ENCODE measurements at places on chromosomes 3 and 15.

GRCh38 chr3:157335233-157336076 lies 101.2 kb upstream of the PTX3 start:
- DNase-seq, result no peak

DNA sequence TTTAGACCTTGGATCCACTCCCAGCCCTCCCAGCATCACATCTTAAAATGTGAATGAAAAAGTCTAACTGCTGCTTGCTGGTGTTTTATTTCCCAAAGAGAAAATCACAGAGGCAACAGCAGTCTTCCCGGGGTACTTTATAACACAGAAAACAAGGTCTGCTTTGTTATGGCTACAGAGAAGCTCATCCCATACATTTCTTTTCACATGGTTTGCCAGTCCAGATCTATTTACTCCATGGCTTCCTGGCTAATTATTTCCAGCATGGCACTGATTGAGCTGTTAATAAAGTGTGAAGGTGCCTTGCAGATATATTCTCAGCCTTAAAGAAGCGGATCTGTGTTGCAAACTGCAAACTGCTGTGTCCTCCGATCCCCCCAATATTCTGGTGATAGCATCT lies 466.1 kb upstream of the CFAP20DC start:
- DNase-seq, result no peak

DNA sequence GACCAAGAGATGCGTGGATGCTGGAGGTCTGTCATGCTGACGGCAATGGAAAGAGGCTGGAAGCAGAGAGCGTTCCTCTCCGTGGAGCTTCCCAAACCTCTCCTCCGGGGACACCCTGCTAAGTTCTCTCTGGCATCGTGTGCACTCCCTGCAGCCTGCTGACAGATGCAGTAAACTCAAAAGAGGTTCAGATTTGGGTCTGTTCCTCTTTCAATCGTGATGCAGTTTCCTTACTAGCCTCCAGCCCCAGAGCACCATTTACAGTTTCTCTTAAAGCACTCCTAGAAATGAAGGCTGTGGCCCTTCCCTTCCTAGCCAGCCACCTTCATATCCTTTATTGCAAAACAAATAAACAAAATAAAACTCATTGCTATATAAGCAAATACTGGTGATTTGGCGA lies 47.3 kb upstream of the LRRC58 start:
- no peak for DNase-seq

- no peak for DNase-seq
These were observed 870.9 kb downstream of the GBE1 start for GRCh38 chr3:80890571-80890970.

DNA sequence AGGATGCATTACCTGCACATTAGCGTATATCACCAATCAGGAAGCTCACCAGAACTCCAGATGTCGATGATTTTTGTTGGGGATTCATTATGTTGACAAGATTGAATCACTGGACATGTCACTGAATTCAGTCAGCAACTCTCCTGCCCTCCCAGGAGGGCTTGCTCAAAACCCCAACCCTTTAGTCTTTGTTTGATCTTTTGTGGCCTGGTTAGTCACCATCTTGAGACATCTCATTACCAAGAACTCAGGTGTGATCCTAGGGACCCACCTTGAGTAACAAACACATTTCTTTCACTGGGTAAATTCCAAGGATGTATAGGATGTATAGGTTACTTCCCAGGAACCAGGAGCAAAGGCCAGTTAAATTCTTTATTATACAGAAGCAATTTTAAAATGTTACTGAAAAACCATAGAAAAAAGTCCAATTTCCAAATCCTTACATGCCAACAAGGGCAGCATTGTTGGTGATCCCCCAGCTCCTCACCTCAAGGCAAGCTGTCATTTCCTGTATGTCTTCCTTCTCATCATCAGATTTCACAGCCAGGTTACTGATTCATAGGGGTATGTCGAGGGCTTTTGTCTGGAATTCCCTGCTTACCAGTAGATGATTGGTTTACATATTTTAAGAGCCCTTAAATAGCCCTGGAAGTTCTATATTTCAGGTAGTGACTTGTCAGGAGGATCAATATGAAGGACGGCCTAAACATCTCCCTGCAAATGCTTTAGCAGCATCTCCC lies 11.7 kb downstream of the SNRPN start:
- no peak for DNase-seq

GRCh38 chr3:43330981-43331380 lies 44.6 kb downstream of the SNRK start:
- DNase-seq, result no peak

DNA sequence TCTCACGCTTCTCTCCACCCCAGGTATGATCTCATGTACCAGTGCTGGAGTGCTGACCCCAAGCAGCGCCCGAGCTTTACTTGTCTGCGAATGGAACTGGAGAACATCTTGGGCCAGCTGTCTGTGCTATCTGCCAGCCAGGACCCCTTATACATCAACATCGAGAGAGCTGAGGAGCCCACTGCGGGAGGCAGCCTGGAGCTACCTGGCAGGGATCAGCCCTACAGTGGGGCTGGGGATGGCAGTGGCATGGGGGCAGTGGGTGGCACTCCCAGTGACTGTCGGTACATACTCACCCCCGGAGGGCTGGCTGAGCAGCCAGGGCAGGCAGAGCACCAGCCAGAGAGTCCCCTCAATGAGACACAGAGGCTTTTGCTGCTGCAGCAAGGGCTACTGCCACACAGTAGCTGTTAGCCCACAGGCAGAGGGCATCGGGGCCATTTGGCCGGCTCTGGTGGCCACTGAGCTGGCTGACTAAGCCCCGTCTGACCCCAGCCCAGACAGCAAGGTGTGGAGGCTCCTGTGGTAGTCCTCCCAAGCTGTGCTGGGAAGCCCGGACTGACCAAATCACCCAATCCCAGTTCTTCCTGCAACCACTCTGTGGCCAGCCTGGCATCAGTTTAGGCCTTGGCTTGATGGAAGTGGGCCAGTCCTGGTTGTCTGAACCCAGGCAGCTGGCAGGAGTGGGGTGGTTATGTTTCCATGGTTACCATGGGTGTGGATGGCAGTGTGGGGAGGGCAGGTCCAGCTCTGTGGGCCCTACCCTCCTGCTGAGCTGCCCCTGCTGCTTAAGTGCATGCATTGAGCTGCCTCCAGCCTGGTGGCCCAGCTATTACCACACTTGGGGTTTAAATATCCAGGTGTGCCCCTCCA lies 19.1 kb downstream of the TYRO3 start:
- DNase-seq, result no peak

DNA sequence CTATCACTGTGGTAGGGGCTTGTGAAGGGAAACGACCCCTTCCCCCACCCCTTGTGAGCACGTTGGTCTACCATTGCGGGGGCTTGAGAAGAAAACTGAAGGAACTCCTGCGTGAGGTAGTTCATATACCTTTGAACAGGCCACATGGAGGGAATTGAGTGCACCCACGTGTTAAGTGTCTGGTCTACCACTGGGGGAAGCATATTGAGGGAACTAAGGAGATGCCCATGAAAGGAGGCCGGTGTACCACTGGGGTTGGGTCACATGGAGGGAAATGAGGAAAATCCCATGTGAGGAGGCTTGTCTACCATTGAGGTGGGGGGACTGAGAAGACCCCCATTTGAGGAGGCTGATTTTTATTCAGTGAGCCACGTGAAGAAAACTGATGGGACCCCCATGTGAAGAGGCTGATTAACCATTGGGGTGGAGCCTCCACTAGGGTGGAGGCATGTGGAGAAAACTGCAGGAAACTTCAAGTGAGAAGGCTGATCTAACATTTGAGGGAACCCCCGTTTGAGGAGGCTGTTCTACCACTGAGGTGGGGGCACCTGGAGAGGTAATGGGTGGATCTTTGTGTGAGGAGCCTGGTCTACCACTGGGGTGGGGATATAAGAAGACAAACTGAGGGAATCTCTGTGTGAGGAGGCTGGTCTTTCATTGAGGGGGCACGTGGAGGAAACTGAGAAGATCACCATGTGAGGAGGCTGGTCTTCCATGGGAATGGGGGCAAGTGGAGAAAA lies 163.2 kb downstream of the FBLN2 start:
- DNase-seq, result no peak

DNA sequence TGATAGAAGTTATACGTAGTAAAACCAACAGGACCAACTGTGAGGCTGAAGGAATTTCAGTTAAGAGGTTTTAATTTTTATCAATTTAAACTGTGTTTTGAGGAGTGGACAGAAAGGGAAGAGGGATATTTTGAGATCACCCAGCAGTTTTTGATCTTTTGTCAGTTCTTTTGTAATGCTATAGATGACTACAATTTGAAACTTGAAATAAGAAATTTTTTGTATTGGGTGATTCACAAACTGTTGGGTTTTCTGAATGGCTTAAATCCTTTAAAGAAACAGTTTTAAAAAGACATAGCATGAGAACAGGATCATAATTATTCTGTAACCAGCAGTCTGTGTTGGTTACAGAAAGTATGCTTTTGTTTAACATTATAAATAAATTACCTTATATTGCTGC lies 67.4 kb downstream of the TCF12 start:
- no peak for DNase-seq

GRCh38 chr3:124373524-124373923 lies 356.7 kb upstream of the UMPS start:
- DNase-seq, result no peak

DNA sequence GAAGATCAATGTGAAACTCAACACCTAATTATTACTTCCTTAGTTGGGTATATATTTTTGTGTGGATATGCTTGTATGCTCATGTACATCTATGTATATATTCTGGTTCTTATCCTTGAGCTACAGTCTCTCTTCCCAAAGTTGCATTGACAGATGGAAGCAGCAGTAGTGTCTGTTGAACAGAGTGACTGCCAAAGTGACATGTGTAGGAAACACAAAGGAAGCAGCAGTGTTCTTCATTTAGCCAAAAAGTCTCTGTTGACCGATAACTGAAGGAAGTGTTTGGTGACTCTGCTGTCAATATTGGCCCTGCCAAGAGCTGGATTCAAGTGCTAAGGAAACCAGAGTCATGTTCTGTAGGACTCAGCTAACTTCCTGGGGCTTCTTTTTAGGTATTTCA lies 123.8 kb downstream of the C3orf70 start:
- DNase-seq, result no peak

DNA sequence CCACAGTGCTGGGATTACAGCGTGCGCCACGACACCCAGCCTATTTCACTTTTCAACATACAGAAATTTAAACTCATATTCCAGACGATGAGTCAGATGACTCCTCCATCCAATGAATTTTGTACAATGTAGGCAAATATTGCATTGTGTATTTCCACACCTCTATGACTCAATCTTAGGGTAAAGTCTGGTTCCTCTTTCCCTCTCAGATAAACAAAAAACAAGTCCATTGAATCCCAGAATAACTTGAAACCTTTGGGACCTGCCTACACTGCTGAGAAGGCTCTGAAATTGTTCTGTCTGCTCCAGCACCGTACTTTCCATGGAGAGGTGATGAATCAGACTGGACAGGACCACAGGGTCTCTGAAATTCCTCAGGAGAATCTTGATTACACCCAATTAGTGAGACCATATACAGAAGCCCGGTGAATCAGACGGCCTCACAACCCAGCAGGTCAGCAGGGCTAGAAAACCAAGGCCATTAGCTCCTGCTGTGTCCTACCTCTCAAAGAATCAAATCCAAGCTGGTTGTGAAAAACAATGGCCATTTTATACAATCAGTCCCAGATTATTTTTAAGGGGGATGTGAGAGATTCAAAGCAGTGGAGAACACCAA lies 112.6 kb downstream of the ERC2 start:
- no peak for DNase-seq

DNA sequence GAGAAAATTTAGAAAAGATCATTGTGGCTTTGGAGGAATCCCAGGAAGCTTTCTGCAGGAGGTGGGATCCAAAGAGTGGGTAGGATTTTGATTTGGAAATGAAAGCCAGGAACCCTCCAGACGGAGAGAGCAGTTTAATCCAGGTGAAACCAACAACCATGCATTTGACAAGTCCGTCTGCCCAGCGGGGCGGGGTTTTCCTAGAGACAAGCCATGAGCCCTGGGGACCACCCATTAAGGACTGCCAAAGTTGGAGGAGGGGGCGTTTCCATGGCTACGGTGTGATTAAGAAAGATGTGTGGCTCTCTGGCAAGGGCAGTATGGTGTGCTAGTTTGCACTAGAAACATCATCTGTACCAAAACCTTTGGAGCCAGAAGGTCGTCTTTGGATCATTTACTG lies 53.4 kb downstream of the SRGAP3 start:
- no peak for DNase-seq

- no peak for DNase-seq
These were observed 55.2 kb downstream of the PGPEP1L start for GRCh38 chr15:98952381-98952803.

- no peak for DNase-seq
These were observed 20.6 kb upstream of the TRAK1 start for GRCh38 chr3:42070524-42070923.

DNA sequence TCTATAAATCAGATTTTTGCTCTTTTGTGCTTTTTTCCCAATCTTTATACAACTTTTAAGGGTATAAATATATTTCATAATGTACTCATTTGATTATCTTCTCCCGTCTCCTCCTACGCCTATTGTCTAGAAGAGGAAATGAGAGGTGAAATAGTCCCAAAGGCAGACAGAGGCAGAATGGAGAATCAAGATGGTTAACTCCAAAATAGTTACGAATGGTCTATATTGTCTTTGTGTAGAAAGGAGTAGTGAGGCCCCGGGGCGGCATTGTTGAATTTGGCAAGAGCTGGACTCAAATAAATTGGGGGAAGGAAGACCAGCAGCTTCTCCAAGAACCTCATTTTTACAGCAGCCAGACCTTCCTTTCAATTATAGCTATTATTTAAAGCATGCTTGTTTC lies 23.9 kb downstream of the ITPR1 start:
- DNase-seq, result no peak

DNA sequence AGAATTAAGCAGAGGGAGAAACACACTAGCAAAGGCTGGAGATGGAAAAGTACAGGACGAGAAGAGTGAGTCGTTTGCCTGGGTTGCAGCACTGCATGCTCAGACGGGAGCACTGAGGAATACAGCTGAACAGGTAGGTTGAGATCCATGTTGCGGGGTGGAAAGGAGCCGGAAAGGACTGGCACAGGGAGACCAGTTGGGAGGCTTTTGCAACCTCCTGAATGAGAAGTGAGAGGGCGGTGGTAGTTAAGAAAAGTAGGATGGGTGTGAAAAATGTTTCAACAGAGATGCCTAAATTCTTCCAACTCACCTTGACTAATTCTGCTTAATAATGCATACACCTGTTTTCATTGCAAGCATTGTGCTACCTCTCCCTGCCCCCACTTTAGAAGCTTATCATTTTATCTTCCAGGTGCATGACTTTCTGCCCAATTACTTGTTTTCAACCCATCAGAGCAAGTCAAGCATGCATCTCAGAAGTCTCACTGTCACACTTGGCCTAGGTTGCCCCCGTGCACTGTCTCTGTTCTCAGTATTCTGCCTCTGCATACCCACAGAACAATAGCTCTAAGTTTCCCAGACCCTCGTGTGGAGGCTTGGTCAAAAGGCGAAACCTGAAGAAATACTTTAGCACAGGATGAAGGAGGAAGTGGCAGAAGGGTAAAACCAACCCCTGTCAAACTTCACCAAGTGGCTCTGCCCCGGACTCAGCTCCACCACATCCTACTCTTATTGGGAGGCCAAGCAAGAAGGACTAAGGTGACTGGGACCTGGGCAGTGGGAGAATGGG lies 199.3 kb upstream of the BCL6 start:
- no peak for DNase-seq

GRCh38 chr3:53787016-53787415 lies 59.2 kb downstream of the CHDH start:
- no peak for DNase-seq

- no peak for DNase-seq
These were observed 7.7 kb downstream of the RASL12 start for GRCh38 chr15:65059931-65060596.

- DNase-seq, result no peak
These were observed 78.7 kb downstream of the FAIM start for GRCh38 chr3:138687236-138687635.
